RWPE2 (cell line): ENCODE measurements at places on chromosomes 2 and 18.

- no peak for DNase-seq
Measured at GRCh38 chr2:74499940-74500577, 656 bp upstream of the LBX2 start.

- no peak for DNase-seq
Measured at GRCh38 chr2:170005702-170006101, 172.2 kb upstream of the MYO3B start.

DNA sequence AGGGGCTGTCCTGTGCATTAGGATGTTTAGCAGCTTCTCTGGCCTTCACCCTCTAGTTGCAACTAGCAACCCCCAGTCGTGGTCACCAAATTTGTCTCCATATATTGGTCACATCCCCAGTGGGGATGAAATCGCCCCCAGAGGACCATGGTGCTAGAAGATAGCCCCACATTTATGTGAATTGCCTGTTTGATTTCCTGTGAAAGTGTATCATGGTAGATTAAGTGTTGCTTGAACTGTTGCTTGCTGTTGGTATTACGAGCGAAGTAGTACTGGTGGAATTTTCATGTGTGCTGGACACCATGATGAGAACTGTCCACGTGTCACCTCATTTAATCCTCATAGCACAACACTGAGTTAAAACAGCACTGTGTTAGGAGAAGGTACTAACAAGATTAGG is 59.4 kb downstream of the TSPYL6 start:
- DNase-seq, result no peak

DNA sequence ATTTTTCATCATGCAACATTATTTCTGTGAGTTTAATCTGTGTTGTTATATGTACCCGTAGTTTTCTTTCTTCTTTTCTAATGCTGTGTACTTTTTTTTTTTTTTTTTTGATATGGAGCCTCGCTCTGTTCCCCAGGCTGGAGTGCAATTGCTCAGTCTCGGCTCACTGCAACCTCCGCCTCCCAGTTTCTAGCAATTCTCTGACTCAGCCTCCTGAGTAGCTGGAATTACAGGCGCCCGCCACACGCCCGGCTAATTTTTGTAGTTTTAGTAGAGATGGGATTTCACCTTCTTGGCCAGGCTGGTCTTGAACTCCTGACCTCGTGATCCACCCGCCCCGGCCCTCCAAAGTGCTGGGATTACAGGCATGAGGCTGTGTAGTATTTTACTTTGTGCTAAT is 155.4 kb downstream of the GALR1 start:
- no peak for DNase-seq

DNA sequence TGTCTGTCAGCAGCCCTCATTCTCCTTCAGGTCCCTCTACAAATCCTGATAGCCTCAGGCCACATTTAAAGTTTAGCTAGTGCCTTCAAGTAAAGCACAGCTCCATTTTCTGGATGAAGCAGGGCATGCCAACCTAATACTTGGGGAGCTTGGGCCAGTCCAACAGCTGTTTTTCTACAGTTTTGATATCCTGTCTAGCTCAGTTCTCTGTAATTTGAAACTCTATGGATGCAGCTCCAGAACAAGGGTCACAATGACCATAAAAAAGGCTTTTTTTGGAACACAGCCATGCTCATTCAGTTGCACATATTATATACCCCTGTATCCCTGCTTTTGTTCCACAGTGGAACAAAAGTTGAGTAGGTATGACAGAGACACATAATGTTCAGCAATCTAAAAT is 373.5 kb downstream of the SUCLG1 start:
- DNase-seq, result no peak

GRCh38 chr18:8254654-8255053 is 354.6 kb upstream of the RAB12 start:
- DNase-seq, result no peak

DNA sequence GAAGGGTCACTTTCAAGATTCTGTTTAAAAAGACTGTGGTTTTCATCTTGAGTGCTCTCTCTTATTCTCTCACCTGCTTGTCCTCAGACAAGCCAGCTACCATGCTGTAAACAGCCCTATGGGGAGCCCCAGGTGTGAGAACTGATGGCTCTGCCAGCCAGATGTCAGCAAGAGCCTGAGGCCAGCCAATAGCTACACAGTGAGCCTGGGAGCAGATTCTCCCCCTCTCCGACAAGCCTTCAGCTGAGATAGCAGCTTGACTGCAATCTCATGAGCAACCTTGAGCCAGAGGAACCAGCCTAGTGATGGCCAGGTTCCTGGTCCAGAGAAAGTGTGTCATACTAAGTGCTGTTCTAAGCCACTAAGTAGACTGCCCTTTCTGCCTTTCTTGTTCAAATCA is 272.1 kb downstream of the NAPG start:
- DNase-seq, result no peak

DNA sequence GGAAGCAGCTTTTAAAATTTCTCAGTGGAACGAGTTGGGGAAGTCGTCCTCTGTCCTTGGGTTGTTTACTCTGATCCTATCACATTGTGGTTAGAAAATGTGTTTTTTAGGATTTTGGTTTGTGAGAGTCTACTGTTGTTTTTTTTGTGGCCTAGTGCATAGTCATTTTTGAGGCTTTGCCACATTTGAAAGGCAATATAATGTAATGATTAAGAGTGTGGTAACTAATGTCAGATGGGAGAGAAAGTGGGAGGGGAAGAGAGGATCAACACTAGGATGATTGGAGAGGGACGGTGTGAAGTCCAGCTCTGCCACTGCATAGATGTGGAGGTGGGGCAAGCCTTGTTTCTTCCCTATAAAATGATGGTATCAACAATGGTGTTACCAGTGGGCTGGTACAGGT is 8.5 kb downstream of the SP140L start:
- no peak for DNase-seq
